Adrenal gland (tissue), 19 donors: ENCODE measurements at places on chromosomes 7 and 10. TPM values are rescaled to one million over a fixed set of nuclear protein-coding genes. Genes with fewer than 3 reads are reported as not detected.

The MUC12 gene
- not detected for total RNA-seq

GRCh38 chr7:77702968-77703472 is 6.8 kb downstream of the RSBN1L start:
- DNase-seq = no peak
- H3K4me3 ChIP-seq = no peak overlapping the region
- no peak overlapping the region for H3K27ac ChIP-seq
- no peaks in the 10 kb centered on the region for H3K36me3 ChIP-seq

- H3K4me3 ChIP-seq = no peak overlapping the region
- no peaks in the 10 kb centered on the region for H3K27me3 ChIP-seq
- DNase-seq = no peak
Measured at GRCh38 chr7:125424721-125425120, 495.1 kb upstream of the POT1 start.

- peak; percentile 54 for DNase-seq
- H3K36me3 ChIP-seq = no peaks in the 10 kb centered on the region
- H3K4me3 ChIP-seq = no peak overlapping the region
- no peaks in the 10 kb centered on the region for H3K27me3 ChIP-seq
- no peaks in the 10 kb centered on the region for H3K4me1 ChIP-seq
Measured at GRCh38 chr10:75049316-75050148, 61.9 kb upstream of the SAMD8 start.

DNA sequence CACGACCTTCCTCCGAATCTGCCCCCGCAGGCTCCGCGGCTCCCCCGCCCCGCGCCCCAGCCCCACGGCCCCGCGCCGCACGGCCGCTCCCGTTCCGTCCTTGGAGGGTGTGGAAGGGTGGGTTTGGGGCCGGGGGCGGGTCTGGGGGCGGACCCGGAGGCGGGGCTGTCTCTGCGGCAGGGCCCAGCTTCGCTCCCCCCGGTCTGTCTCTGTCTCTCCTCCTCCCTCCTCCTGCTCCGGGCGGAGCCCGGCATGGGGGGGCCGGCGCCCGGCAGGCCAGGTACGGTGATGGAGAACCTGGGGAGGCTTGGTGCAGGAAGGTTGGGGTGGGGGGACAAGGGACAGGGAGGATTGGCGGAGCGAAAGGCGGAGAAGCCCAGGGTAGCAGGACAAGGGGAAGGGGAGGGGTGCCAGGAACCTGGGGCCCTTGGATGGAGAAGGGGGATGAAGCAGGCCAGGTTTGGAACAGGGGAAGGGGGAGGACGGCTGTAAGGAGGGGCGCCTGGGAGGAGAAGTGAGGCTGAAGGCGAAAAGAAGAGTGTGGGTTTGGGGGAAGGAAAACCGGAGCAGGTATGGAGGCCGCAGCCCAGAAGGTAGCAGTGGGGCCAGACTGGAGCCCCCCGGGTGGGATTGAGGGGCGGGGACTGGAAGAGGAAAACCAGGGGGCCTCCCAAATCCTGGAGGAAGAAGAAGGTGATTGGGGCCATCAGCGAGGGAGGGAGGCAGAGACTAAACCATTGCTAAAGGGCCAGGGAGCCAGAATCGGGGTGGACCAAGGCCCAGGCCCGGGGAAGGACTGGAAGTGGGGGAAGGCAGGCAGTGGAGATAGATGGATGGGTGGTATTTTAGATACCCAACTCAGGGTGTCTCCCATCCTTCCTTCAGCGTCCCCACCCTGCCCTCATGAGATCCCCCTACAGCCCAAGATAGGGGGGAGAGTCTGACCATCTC is at the start of gene NYAP1:
Gene NYAP1 (plus strand): TSS at position 206 of the 951 bp plus-strand sequence. CDS start 1,385 bp downstream, outside the sequence.
- H3K27ac ChIP-seq = peak within 1 kb of the TSS; percentile 43
- no peak within 1 kb of the TSS for H3K4me3 ChIP-seq
- no peaks in the 10 kb centered on the region for H3K27me3 ChIP-seq
- DNase-seq = peak; percentile 46
- H3K4me1 ChIP-seq = peaks cover 14% of the 10 kb centered on the region
- no peaks in the 10 kb centered on the region for H3K36me3 ChIP-seq

The PVRIG gene
- total RNA-seq = 0.39 TPM

GRCh38 chr10:46285300-46285699 is 1.5 kb upstream of the ANTXRL start:
- H3K27me3 ChIP-seq = no peaks in the 10 kb centered on the region
- DNase-seq = no peak
- peak overlapping the region; percentile 33 for H3K27ac ChIP-seq
- peaks cover 10% of the 10 kb centered on the region for H3K4me1 ChIP-seq
- H3K36me3 ChIP-seq = no peaks in the 10 kb centered on the region

DNA sequence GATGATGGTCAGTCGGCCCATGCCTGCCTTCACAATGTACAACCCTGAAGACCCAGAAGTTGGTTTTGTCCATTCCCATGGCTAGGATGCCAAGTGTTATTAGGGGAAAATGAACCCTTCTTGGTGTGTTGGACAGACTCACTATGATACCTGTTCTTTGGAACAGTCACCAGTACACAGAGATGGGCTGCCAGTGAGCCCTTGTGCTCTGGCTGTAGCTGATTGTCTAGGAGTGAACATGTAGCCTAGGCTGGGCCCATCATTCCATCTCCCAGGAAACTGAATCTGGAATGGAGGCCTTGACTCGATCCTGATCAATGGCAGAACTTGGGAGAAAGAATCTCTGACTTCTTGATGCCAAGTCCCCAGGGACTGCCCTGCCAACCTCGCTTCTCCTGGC is 188.9 kb downstream of the EVX1 start:
- H3K36me3 ChIP-seq = no peaks in the 10 kb centered on the region
- H3K27me3 ChIP-seq = no peaks in the 10 kb centered on the region
- no peak overlapping the region for H3K4me3 ChIP-seq
- DNase-seq = no peak
- no peak overlapping the region for H3K27ac ChIP-seq

- no peak overlapping the region for H3K27ac ChIP-seq
- no peak overlapping the region for H3K4me3 ChIP-seq
- peak; percentile 46 for DNase-seq
- peaks cover 5% of the 10 kb centered on the region for H3K27me3 ChIP-seq
Measured at GRCh38 chr10:13536674-13537366, 8.0 kb upstream of the BEND7 start.

- H3K27ac ChIP-seq = peak overlapping the region; percentile 88
- H3K27me3 ChIP-seq = no peaks in the 10 kb centered on the region
- DNase-seq = peak; percentile 56
- H3K4me1 ChIP-seq = peaks cover 21% of the 10 kb centered on the region
Measured at GRCh38 chr10:6203331-6204062, 765 bp downstream of the PFKFB3 start.

DNA sequence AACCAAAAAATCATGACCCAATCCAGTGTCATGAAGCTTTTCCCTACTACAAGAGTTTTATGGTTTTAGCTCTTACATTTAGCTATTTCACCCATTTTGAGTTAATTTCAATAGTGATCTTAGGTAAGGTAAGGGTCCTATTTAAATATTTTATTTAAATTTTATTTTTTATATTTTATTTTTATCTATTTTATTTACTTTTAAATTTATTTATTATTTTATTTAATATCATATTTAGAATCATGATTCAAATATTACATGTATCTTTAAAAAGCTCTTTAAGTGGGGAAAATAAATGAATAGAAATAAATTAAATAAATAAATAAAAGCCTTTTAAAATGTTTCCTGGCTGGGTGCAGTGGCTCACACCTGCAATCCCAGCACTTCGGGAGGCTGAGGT is 276.0 kb downstream of the SKIDA1 start:
- no peaks in the 10 kb centered on the region for H3K27me3 ChIP-seq
- no peak overlapping the region for H3K4me3 ChIP-seq
- no peak for DNase-seq
- H3K4me1 ChIP-seq = no peaks in the 10 kb centered on the region

DNA sequence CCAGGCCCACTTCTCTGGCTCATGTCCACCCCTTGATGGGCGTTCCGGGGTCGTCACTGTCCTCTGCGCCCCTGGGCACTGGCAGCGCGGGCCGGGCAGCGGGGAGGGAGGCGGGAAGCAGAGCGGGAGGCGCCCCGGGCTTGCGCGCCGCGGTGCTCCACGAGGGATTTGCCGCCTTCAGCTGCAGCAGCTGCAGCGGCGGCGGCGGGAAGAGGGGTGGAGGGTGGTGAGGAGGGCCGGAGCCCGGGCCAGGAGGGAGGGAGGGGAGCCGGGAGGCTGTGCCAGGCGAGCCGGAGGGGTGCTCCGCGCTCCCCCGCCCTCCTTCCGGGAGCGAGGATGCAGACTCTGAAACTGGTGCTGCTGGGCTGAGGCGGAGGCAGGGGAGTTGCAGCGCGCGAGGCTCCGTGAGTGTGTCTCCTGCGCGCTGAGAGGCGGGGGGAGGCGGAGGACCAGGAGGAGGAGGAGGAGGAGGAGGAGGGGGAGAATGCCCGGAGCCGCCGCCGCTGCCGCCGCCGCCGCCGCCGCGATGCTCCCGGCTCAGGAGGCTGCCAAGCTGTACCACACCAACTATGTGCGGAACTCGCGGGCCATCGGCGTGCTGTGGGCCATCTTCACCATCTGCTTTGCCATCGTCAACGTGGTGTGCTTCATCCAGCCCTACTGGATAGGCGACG is at the start of gene LHFPL3:
Gene LHFPL3 (plus strand): TSS at position 308 of the 674 bp plus-strand sequence.
- no peaks in the 10 kb centered on the region for H3K36me3 ChIP-seq
- H3K4me3 ChIP-seq = no peak within 1 kb of the TSS
- DNase-seq = no peak
- H3K27me3 ChIP-seq = peaks cover 40% of the 10 kb centered on the region

DNA sequence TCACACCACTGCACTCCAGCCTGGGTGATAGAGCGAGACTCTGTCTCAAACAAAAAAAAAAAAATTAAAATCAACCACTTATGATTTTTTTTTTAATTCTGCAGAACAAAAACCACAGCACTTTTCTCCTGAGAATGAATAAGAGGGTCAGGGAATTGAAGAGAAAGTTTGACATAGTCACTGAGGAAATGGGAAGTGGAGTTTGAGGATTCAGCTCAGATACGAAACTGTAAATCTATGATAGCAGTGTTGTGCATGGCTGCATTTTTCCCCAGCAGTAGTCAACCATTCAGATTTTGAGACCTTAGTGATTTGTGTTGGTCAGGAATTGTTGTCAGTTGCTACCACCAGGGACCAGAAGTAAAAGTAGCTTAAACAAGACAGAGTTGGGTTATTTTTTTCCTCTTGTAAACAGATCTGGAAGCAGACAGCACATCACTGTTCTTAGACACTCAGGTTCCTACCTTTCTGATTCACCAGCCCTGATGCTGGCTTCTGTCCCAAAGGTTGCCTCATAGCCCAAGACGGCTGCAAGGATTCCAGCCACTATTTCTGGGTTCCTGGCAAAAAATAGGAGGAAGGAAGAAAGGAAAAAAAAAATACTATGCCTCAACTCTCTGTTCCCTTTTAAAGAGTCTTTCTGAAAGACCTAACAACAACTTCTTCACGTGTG is 20.1 kb downstream of the PILRA start:
- H3K36me3 ChIP-seq = no peaks in the 10 kb centered on the region
- no peak overlapping the region for H3K27ac ChIP-seq
- no peak overlapping the region for H3K4me3 ChIP-seq
- H3K27me3 ChIP-seq = no peaks in the 10 kb centered on the region
- no peak for DNase-seq

GRCh38 chr10:96524741-96525140 is 11.0 kb upstream of the TLL2 start:
- no peaks in the 10 kb centered on the region for H3K4me1 ChIP-seq
- no peaks in the 10 kb centered on the region for H3K27me3 ChIP-seq
- H3K36me3 ChIP-seq = peaks cover 21% of the 10 kb centered on the region
- H3K27ac ChIP-seq = no peak overlapping the region

DNA sequence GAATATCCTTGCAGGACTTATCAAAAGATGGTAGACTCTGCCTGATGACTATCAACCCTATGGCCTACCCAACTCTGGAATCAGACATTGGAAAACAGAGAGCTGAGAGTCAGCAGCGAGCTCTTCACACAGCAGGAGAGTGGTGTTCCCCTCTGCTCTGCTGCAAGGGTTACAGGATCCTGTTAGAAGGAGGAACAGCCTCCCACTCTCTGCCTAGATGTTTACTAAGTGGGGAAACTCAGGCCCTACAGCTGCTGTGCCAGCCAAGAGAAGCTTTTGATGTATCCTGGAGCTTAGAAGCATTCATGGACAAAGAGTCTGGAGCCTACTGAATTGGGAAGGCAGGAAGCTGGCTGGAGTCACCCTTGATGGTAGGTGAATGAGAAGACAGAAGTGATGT is 104.6 kb downstream of the ABLIM1 start:
- H3K27ac ChIP-seq = no peak overlapping the region
- no peak for DNase-seq
- H3K36me3 ChIP-seq = no peaks in the 10 kb centered on the region
- H3K27me3 ChIP-seq = no peaks in the 10 kb centered on the region
- H3K4me3 ChIP-seq = no peak overlapping the region
- peaks cover 12% of the 10 kb centered on the region for H3K4me1 ChIP-seq

- DNase-seq = no peak
- H3K27ac ChIP-seq = no peak overlapping the region
- no peaks in the 10 kb centered on the region for H3K4me1 ChIP-seq
- no peak overlapping the region for H3K4me3 ChIP-seq
- no peaks in the 10 kb centered on the region for H3K27me3 ChIP-seq
Measured at GRCh38 chr7:36617408-36617807, 106.9 kb downstream of the AOAH start.
